ENCODE measurements at places on chromosomes 7 and 10. TPM values are rescaled to one million over a fixed set of nuclear protein-coding genes. Genes with fewer than 3 reads are reported as not detected.

GRCh38 chr7:66282591-66282935 is 77.4 kb downstream of the TPST1 start:
- no peak for DNase-seq

- DNase-seq, result no peak
These were observed 33.8 kb downstream of the STK32C start for GRCh38 chr10:132273966-132274365.

DNA sequence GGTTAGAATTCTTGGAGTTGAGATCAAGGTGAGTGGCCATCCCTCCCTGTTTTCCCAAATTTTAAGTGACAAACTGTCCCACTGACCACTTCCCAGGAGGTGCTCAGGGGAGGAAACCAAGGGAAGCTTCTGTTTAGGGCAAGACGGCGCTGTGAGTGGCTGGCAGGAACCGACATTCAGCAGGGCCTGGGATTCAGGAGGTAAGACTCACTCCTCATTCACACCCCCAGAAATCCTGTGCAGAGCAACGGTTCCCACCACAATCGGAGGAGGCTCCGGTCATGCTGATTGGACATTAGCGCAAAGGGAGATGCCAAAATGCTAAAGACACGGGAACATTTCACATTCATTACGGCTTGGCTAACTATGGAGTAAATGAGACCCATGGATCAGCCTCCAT is 200.9 kb downstream of the GRID1 start:
- no peak for DNase-seq

GRCh38 chr10:128065881-128066534 is 60.2 kb downstream of the MKI67 start:
- DNase-seq, result peak; percentile 45

Gene GJD4
- not detected for total RNA-seq

Gene MMP21
- not detected for total RNA-seq

Gene CALCR
- total RNA-seq, result not detected

Data from Peyer's patch (tissue), 4 donors.